ENCODE measurements at places on chromosomes 7 and 10.

DNA sequence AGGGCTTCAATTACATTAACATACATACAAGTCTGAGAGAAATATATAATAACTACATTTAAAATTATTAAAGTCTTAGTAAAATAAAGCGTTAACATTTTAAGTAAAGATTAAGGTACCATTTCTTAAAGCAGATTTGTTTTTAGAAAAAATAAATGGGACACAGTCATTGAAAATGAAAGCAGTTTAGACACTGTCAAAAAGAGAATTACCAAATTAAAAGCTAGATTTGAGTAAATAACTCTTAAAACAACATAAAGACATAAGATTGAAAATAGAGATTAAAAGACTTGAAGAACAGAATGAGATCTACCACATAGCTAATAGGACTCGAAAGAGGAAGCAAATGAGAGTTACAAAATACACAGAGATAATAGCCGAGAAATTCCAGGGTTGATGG is 562.2 kb upstream of the FOXK1 start:
- no peak for DNase-seq

- DNase-seq = no peak
Observed at GRCh38 chr7:135710417-135711138, 17.4 kb downstream of the SLC13A4 start.

DNA sequence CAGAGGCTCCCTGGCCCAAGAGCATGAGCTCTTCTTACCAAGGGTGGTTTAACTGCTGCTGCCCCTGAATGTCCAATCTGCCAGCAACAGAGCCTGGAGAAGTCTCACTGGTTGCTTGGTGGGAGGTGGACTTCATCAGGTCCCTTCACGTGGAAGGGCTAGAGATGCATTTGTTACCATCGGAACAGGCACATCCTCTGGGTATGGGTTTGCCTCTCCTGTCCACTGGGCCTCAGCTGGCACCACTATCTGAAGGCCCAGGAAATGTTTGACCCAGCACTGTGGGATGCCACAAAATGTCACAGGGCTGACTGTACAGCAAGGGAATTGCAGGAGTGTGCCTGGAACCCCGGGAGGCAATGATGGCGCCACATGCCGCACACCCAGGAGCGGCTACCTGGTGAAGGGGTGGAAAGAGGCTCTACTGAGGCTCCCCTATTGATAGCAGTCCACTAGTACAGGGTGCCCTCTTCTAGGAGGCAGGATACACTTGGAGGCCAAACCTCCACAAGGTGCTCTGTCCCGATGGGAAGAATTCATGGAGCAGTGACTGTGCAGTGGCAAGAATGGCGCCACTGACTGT is 603.1 kb upstream of the MGMT start:
- DNase-seq = no peak

- DNase-seq = peak; percentile 48
Observed at GRCh38 chr10:49362596-49363260, 33.2 kb downstream of the DRGX start.

GRCh38 chr10:11835704-11836103 is 12.5 kb downstream of the PROSER2 start:
- no peak for DNase-seq

DNA sequence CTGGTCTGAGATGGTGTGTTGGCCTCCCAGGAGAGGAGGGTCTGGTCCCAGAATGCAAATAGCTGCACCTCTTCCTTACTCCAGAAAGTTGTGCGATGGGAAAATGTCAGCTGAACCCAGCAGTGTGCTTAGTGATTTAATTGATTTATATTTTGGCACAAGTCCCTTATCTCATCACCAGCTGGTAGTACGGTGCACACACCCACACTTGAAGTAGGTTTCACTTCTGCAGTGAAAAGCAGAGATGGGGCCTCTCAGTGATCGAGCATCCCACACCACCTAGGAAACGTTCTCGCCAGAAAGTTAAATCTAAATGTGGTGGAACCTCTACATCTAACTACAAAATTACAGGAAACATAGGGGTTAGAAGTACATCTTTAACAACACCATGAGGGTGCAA is 80.4 kb downstream of the UBE3C start:
- no peak for DNase-seq

GRCh38 chr10:132605390-132605789 is 67.8 kb downstream of the INPP5A start:
- peak; percentile 59 for DNase-seq

GRCh38 chr7:14606101-14606500 is 296.4 kb downstream of the DGKB start:
- no peak for DNase-seq

DNA sequence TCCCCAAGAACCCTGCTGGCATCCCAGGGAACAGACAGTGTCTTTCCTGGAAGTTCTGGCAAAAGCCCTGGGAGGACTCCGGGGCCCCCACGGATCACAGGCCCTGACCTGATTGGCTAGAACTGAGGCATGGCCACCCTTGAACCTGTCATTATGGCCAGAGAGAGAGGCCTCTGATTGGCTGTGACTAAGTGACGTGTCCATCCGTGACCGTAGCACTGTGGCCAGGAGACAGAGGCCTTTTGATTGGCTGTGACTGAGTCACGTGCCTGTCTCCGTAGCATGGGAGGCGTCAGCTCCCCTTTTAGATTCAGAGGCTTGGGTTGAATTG is 163.8 kb downstream of the RGS10 start:
- no peak for DNase-seq

- no peak for DNase-seq
Observed at GRCh38 chr7:70765651-70766050, 366.3 kb upstream of the GALNT17 start.

DNA sequence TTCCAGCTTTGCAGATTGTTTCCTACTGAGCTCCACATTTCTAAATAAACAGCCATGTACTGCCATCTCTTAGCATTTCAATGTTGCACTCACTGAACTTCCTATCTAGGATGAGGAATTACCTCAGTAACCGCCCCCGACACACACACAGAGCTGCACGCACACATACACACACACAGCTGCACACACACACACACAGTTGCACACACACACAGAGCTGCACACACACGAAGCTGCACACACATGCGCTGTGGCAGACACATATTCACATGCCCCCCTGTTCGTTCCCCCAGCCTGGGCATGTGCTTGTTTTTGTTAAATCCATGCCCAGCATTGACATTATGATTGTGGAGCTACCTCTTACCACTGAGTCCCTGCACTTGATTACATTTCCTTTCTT is 39.6 kb upstream of the CNPY1 start:
- no peak for DNase-seq

DNA sequence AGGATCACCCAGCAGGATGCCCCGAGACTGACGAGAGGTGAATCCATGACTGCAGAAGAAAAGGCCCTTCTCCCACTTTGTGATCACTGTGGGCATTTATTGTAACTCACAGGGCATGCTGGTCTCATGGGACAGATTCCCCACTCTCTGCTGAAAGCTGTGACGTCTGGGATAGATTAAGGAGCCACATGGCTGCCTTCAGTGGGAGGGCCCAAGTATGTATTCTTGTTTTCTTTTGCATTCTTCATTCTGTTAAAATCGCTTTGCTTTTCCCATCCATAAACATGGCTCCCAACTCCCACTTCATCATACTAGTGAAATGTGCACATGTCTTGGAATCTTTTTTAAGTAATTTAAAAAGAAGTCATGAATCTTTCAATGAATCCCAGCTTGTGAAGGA is 67.2 kb downstream of the FAM107B start:
- no peak for DNase-seq
